Activated naive CD4-positive, alpha-beta T cell treated with anti-CD3 and anti-CD28 coated beads for 36 hours (primary cell): ENCODE measurements at places on chromosomes 4 and X. TPM values are rescaled to one million over a fixed set of nuclear protein-coding genes. Genes with fewer than 3 reads are reported as not detected.

GRCh38 chrX:150753357-150753756 lies 60.2 kb downstream of the MTMR1 start:
- no peak for DNase-seq

GRCh38 chr4:89545315-89545714 lies 237.7 kb upstream of the GPRIN3 start:
- no peak for DNase-seq

GRCh38 chr4:115865736-115866135 lies 752.3 kb upstream of the NDST4 start:
- DNase-seq = no peak

The HTN3 gene
- not detected for total RNA-seq

DNA sequence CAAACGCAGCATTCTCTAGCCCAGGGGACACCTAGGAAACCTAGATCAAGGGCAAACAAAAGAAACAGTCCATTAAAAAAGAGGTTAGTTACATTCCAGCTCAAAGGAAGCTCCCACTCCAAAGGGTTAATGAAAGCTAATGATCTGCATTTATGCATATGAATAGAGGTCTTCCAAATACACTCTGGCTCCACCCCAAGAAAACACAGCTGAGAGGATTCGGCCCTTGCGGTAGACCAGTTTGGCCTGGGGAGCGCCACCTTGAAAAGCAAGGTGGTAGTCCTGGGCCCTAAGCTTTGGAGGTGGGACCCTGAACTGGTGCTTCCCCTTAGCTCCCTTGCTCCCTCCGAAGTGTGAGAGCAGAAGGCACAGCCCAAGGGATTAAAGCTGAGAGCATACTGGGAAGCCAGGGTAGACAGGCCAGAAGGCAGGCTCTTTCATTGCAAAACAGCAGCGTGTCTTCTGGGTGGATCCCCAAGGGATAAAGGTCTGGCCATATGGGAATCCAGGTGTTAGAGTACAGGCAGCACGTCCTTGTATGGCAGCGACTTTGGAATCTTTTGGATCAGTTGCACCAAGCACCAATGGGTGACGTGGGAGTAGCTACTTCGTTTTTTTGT lies 3.7 kb downstream of the GABRQ start:
- no peak for DNase-seq
